NCI-H1417 treated with DMSO at 0.1 percent for 48 hours (cell line): ENCODE measurements at places on chromosomes 12 and 14.
A peak's percentile ranks its signal among the peaks of the same experiment; 100 is the strongest.

DNA sequence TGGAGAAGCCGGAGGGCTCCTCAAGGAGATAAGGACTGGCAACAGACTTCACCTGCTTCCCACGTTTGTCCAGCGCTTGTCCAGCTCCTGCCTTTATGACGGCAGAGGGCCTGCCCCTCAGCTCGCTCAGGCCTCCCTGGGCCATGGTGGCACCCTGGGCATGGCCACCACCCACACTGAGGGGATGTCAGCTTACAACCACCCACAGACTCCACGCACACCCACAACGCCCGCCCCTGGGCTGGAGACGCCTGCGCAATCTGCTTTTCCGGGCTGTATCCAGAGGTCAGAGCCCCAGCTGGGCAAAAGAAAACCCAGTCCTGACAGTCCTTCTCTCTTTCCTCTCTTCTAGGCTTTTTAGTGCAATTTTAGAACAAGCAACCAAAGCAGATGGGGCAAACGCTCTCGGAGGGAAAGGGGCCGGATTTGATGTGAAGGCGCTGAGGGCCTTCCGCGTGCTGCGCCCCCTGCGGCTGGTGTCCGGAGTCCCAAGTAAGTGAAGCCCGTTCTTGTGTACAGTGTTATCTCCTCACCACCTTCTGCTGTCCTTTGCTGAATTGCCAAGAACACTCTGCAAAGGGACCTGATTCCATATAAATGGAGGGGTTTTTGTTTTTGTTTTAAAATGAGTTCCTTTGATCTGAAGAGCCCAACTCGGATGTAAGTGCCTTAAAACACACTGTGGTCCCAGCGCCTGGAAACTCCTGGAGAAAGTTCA is 337.4 kb upstream of the FKBP4 start:
- DNase-seq: no peak

DNA sequence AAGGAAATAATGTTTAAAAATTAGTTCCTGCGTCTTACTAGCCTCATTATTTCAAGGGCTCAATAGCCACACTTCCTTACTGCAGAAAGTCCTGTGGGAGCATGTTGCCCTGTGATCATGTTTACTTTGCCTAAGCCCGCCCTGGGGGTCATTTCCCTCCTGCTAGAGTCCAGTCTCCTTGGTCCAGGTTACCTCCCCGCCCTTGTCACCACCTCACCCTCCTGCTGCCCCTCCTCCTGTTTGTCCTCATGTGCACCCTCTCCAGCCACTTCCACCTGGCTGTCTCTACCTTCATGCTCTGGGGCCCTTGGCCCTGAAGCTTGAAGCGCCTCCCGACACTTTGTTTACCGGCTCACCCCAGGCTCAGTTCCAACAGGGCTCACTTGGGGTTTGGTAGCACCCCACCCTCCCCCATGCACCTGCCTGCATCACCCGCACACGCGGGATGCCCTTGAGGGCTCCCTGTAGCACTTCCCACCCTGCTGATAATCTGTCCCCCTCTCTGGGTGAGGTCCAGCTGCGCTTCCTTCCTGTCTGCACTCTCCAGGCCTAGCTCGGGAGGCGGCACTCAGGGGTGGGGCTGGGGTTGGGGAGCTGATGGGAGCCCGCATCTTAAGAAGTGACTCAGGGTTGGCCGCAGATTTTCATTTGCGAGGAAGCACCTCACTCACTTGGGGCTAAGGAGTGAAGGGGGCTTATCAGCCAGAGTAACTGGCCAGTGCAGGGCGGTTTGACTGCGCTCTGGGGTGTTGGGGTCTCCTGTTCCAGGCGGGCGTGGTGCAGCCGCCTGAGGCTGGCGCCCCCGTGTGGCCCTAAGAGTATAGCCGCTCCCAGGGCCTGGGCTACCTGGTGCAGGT is 40.1 kb downstream of the SMIM41 start:
- DNase-seq: peak; percentile 59

- DNase-seq: no peak
Measured at GRCh38 chr14:28982228-28982627, 215.6 kb downstream of the FOXG1 start.

DNA sequence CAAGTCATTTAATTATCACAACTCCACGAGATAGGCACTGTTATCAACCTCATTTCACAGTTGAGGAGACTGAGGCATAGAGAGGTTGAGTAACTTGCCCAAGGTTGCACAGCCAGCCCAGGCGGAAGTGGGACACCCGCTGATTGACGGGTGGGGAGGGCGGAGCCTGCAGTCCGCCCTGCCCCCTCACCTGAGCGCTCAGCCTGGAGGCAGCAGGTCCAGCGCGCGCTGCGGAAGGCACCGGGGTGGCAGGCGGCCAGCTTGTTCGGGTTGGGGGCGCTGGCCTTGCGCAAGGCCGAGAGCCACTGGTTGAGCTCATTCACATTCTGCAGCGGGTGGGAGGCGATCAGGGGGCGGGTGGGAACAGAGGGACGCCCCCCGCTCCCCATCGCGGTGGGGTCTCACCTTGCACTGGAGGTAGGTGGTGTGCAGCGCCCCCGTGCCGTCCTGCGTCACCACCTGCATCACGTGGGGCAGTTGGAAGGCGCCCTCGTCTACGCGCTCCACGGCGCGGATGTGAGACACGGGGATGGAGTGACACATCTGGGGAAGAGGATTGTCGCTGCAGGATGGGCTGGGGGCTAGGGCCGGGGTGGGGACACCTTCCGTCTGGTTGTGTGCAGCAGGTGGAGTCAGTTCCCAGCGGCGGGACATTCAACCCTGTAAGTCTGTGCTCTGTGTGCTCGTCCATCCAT is 31.7 kb downstream of the RASAL1 start:
- DNase-seq: no peak

- DNase-seq: no peak
Measured at GRCh38 chr14:82492157-82492556, 958.5 kb upstream of the SEL1L start.

DNA sequence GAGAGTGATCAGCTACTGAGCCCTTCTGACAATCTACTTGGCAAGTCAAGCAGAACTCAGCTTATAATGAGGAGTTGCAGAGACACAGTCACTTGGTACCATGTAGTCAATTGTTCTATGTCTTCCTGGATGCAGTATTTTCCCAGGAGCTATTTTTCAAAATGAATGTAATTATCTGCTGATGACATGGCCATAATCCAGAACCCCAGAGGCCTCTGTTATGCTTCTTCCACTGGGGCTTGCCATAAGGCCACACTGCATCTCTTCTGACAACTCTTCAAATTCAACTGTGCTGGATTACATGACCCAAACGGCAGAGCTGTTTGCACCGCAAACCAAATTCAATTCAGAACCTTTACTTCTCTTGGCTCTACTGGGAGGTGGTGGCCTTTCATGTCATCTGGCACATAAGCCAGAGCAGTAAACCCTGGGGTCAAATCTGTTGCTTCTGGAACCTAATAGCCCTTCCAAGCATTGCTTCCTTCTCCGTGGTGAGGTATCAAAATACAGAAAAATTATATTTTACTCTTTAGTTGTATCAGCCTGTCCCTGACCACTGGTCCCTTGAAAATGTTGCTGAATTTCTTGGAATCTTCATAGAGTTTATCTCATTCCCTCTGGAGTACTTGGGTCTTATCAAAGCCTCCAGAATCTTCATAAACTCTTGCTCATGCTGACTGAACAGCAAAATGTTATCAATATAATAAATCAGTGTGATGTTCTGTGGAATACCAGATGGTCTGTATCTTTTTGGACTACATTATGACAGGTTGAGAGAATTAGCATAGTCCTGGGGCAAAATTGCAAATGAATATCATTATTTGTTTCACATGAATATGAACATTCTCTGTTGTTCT is 79.4 kb upstream of the DCN start:
- DNase-seq: no peak

DNA sequence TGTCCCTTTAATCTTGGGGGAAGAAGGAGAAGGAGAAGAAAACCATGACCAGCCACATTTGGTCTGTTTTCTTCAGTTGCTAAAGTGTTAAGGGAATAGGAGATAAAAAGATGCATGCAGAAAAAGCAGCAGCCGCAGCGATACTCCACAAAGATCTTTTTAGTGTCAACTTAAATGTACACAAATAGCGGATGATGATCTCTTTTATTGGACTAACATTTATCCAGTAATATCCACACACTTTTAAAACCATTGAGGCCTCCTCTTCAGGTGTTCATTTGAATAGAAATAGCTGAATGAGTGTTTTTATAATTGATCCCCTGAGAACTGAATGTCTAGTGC is 83.5 kb downstream of the PAPOLA start:
- no peak for DNase-seq

GRCh38 chr12:57522887-57523705 is 472 bp downstream of the MBD6 start:
- DNase-seq: peak; percentile 9

DNA sequence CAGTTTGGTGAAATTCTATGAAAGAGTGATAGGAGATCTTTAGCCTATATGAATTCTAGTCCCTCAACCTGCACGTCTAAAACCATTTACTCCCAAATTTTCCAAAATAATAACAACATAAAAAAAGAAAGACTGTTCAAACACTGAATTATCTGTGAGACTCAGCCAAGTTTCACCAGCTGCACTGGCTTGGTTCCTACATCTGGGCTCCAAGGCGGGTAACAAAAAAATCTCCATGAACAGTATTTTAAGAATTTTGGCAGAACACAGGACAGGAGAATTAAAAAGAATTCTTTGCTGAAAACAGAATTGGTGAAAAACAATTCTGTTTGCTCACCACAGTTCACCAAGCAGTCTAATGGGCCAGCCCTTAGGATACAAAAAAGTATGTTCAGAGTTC is 536.8 kb upstream of the ATP2B1 start:
- DNase-seq: no peak

DNA sequence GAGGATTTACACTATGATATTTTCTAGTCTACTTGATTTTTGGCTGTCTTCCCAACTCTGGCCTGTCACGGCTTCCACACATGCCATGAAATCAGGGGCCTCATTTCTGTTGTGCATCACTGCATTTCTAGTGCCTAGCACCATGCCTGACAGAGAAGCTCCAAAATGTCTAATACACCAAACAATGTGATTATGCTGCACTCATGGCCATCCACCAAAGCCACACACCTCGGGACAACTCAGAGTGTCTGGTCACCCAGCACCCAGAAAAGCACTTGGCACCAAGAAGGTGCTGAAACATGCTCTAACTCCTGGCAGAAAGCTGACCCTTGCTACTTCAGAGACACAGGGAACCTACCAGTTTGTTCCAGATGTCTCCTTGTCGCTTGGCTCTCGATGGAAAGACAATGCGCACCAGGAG is 11.3 kb downstream of the GCN1 start:
- DNase-seq: no peak

- peak; percentile 97 for DNase-seq
Measured at GRCh38 chr12:41932470-41932991, 212.1 kb downstream of the GXYLT1 start.

DNA sequence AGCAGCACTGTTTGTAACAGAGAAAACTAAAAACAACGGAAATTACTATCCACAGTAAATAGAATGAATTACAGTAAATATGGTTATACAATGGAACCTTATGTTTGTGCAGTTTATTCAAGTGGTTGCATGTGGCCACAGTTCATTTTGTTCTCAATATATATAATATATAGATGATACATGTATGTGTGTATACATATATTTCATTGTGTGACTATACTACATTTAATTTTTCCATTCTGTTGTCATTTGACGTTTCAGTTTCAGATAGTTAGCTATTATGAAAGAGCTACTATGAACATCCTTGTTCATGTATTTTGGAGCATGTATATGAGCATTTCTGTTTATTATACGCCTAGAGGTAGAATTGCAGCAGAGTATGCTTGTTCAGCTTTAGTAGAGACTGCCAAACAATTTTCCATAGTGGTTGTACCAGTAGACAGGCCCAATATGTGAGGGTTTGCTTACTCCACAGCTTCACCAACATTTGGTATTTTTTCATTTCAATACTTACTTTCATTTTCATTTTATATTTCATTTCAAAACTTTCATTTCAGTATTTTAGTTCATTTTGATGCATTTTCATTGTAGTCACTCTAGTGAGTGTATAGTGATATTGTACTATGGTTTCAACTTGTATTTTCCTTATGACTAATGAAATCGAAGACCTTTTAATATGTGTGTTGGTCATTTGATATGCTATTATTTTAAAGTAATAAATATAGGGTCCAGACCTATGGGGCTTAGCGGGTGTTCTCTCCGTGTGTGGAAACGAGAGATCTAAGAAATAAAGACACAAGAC is 141.5 kb upstream of the FGD4 start:
- DNase-seq: no peak
